ENCODE measurements at places on chromosomes 13 and 19.

DNA sequence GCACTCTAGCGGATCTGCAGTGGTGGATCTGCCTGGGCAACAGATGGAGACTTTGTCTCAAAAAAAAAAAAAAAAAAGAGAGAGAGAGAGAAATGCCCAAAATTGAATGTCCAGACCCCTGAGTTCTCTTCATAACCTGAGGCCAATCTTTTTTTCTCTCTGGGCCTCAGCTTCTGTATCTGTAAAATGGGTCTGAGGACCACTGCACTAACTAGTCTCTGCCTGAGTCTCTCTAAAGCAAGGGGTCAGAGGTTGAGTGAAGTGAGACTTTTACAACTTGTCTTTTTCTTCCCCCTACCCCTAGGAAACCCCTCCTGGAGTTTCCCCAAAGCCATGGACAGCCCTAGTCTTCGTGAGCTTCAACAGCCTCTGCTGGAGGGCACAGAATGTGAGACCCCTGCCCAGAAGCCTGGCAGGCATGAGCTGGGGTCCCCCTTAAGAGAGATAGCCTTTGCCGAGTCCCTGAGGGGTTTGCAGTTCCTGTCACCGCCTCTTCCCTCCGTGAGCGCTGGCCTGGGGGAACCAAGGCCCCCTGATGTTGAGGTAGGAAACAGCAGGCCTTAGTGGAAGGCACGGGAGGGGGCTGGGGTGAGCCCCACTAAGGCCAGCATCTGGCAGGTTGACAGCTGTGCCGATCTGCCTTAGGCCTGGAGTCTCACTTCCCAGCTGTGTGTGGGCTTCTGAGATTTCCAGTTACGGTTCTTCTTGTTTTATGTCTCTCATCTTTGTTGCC lies 1.8 kb downstream of the TMEM91 start:
- no peak for DNase-seq

- DNase-seq = peak; percentile 9
These were observed 20.8 kb downstream of the RASA3 start for GRCh38 chr13:114111577-114111976.

DNA sequence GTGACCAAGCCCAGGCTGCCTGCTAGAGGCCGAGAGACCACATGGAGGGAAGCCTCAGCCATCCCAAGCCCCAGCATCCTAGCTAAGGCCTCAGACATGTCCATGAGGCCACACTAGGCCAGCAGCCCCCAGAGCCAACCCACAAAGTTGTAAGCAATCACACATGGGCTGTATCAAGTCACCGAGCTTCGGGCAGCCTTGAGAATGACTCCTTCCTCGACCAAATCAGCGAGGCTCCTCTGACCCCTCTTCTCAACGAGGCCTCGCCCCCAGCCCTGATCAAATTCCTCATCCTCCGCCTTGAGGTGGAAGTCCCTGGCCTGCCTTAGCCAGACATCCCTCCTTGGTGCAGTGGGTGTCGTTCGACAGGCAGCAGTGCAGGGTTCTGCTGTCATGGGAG lies 1.9 kb upstream of the SPACA7 start:
- no peak for DNase-seq

DNA sequence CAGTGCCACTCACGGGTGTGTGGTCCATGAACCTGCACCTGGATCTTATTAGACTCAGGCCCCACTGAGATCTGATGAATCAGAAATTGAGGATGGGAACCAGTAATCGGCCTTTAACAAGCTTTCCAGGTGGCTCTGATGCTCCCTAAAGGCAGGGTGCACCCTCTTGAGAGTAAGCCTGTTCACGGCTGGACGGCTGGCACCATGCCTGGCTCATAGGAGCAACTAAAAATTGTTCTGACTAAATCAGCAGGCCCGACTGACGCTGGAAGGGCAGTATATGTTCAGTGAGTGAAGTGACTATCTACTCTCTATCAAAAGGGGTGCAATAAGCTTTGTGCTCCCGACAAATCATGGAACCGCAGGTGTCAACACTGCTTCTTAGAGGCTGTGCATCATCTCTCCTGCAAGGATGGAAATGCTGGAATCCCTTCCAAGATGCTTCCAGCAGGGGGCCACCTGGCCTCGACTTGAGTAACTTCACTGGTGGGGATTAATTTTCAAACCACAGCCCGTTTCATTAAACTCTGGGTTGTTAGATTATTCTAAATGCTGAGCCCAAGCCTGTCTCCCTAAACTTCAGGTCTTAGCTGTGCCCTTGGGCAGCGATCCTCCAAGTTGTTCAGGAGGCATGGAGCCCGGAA lies 28.4 kb downstream of the TMTC4 start:
- peak; percentile 19 for DNase-seq

- peak; percentile 35 for DNase-seq
These were observed 30.1 kb downstream of the RDH8 start for GRCh38 chr19:10043286-10043927.

Measured in M059J (cell line).